ENCODE measurements at places on chromosomes 11 and 22.

GRCh38 chr22:26122920-26123468, 46.3 kb upstream of the SEZ6L start:
- H3K27ac ChIP-seq, result no peak overlapping the region
- no peaks in the 10 kb centered on the region for H3K36me3 ChIP-seq
- H3K4me3 ChIP-seq, result no peak overlapping the region

- H3K36me3 ChIP-seq, result no peaks in the 10 kb centered on the region
- peak overlapping the region; percentile 100 for H3K4me3 ChIP-seq
- H3K27ac ChIP-seq, result peak overlapping the region; percentile 99
Observed at GRCh38 chr11:83159902-83160865, 3.3 kb downstream of the PCF11 start.

DNA sequence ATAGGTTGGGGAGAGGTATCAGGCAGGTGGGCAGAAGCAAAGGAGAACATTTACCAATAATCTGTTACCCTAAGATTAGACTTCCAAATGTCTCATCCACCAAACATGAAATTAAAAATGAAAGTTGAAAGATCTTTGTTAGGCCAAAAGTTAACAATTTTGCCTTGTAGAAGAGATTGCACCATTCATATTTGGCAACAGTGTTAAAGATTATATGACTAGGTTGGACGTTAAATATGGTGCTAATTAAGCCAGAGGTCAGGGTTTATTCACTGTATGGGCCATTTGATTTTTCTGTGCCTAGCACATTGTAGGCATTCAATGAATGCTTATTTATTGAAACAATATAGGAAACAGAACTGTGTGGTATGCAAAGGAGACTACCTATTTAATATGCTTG, 126.1 kb upstream of the SLC5A12 start:
- no peak for DNase-seq
- no peak overlapping the region for H3K4me3 ChIP-seq
- H3K27me3 ChIP-seq, result no peaks in the 10 kb centered on the region
- no peaks in the 10 kb centered on the region for H3K36me3 ChIP-seq
- no peaks in the 10 kb centered on the region for H3K4me1 ChIP-seq

DNA sequence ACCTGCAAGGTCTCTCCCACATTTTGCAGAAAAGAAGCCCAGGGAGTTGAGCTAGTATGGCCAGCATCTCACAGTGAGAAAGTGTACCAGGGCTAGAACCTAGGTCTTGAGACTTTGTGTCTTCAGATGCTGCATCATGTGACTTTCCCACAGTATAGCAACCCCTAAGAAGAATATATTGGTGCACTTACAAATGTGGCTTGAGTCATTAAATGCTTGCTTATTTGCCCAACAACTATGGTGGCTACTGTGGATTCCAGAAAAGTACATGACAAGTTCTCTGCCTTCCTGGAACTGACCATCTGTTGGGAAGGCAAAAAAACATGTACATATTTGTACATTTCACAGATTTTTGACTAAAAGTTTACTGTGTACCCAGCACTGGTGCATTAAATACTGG, 55.0 kb downstream of the POLD3 start:
- no peaks in the 10 kb centered on the region for H3K27me3 ChIP-seq
- H3K4me1 ChIP-seq, result no peaks in the 10 kb centered on the region
- H3K36me3 ChIP-seq, result no peaks in the 10 kb centered on the region
- no peak overlapping the region for H3K4me3 ChIP-seq

GRCh38 chr22:42654436-42655073, 5.4 kb upstream of the CYB5R3 start:
- no peaks in the 10 kb centered on the region for H3K27me3 ChIP-seq
- no peak overlapping the region for H3K4me3 ChIP-seq
- no peak overlapping the region for H3K27ac ChIP-seq
- H3K4me1 ChIP-seq, result no peaks in the 10 kb centered on the region
- H3K36me3 ChIP-seq, result no peaks in the 10 kb centered on the region

DNA sequence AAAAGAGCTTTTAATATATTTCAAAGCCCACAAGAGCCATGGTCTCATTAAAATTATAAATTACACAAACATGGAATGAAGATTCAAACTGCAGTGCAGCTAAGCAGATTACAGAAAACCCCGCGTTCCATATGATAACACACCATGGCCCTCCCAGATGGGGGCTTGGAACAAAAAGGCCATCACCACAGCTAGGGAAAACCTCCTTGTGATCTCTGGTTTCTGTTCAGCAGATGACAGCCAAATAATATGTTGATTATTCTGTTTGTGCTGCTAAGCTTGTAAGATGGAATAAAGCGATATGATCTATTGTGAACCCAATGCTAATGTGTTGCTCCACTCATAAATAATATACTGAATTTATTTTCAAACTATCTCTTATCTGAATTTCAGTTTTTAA, 28.5 kb downstream of the IMMP1L start:
- no peaks in the 10 kb centered on the region for H3K27me3 ChIP-seq
- DNase-seq, result no peak
- H3K27ac ChIP-seq, result no peak overlapping the region
- H3K36me3 ChIP-seq, result no peaks in the 10 kb centered on the region
- no peak overlapping the region for H3K4me3 ChIP-seq

DNA sequence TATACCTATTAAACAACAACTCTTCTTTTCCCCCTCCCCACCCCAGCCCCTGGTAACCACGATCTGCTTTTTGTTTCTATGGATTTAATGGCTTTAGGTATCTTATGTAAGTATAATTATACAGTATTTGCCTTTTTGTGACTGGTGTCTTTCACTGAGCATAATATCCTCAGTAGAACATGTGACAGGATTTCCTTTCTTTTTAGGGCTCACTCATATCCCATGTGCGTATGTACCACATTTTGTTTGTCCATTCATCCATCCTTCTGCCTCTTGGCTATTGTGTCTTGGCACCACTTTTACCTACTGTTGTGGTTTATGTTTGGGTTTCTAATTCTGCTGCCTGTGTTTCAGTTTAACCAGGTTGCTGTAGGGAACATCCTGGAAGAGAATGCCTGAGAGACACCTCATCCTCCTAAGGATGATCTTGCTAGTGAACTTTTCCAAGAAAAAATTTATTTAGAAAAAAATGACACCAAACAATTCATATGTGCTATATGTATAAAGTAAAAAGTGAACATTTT, 77.6 kb upstream of the SESN3 start:
- H3K4me3 ChIP-seq, result no peak overlapping the region
- H3K36me3 ChIP-seq, result no peaks in the 10 kb centered on the region
- DNase-seq, result no peak
- H3K27ac ChIP-seq, result no peak overlapping the region

- H3K27ac ChIP-seq, result no peak overlapping the region
- no peaks in the 10 kb centered on the region for H3K36me3 ChIP-seq
- no peaks in the 10 kb centered on the region for H3K27me3 ChIP-seq
- H3K4me3 ChIP-seq, result no peak overlapping the region
Observed at GRCh38 chr11:133506023-133506422, 26.3 kb downstream of the OPCML start.

GRCh38 chr11:122137078-122137793, 21.2 kb upstream of the BLID start:
- DNase-seq, result no peak
- H3K4me3 ChIP-seq, result no peak overlapping the region
- H3K27ac ChIP-seq, result no peak overlapping the region
- no peaks in the 10 kb centered on the region for H3K27me3 ChIP-seq

DNA sequence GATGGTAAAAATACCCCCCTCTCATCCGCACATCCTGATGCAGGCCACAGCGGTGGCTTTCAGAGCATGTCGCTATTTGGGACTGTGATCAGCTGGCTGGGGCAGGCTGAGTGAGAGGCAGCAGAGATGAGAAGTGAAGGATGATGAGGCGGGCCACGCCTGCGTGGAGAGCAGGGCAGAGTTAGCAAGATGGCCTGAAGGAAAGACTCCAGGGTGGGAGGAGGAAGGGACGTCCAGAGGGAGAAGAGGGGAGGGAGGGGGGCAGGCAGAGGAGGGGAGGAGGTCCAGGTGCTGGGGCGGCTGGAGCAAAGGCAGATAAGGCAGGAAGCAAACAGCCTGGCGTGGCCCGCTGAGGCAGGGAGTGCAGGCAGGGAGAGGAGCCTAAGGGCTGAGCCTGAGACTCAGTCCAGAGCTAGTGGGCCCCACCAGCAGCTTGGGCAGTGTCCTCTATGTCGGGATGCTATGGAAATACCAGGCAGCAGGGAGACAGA, 29.1 kb downstream of the LRFN4 start:
- H3K4me3 ChIP-seq, result no peak overlapping the region
- no peaks in the 10 kb centered on the region for H3K27me3 ChIP-seq
- H3K4me1 ChIP-seq, result peaks cover under 1% of the 10 kb centered on the region
- no peak for DNase-seq
- no peaks in the 10 kb centered on the region for H3K36me3 ChIP-seq
